SJCRH30 (cell line): ENCODE measurements at places on chromosomes 11 and 22.

DNA sequence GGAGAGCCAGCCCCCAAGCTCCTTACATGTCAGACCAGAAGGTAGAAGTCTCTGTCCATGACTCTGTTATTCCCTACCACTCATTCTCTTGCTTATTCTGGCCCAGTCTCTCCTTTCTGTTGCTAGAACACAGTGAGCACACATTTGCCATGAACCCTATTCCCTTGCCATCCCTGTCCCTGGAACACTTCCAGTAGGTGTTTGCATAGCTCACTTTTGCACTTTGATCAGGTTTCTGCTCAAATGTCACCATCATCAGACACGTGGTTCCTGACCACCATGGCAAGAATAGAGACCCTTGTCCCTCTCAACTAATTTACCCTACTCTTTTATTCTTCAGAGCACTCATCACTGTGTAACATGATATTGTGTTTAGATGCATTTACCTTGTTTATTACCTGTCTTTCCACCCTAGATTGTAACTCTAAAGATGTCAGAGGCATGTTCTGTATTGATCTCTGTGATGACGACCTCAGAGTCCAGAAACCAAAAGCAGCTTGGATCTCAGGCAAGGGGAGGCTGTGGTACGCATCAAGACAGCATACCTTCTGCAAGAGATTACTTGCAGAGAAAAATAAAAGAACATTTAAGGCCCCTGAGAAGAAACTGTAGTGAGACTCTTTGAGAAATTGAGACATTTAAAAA is 606.4 kb downstream of the OPCML start:
- no peak for DNase-seq

- DNase-seq: no peak
These were observed 205.4 kb downstream of the FAM76B start for GRCh38 chr11:95584180-95584579.

DNA sequence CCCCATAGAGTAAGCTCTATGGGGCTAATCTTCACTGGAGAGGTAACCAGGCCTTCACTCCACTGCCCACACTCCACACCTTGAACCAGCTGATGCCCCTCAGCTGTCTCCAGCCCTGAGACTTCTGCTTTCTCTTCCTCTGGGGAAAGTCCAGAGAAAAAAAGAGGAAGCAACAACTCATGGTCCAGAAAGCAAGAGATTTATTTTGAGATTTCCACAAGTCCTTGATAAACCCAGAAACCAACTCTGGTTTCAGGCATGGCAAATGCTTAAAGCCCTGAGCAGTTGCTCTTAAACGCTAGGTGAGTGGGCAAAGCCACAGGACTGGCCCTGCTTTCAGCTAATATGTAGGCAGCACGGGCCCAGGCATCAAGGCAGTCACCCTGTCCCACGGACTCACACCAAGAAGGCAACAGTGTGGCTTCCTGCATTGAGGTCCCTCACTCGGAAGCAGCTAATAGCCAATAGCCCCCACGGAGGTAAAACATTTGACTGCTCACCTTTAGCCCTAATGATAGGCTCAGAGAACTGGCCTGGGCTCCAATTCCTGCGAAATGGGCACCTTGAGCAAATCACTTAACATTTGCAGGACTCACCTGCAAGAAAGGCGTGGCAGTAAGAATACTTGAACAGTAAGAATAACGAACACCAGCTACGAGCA is 4.3 kb downstream of the CYB561A3 start:
- no peak for DNase-seq

- no peak for DNase-seq
These were observed 28.6 kb upstream of the ATXN10 start for GRCh38 chr22:45642986-45643385.

GRCh38 chr22:44182588-44183286 is 2.0 kb downstream of the PARVG start:
- no peak for DNase-seq
